ENCODE measurements at places on chromosomes 7 and 10. TPM values are rescaled to one million over a fixed set of nuclear protein-coding genes. Genes with fewer than 3 reads are reported as not detected.

DNA sequence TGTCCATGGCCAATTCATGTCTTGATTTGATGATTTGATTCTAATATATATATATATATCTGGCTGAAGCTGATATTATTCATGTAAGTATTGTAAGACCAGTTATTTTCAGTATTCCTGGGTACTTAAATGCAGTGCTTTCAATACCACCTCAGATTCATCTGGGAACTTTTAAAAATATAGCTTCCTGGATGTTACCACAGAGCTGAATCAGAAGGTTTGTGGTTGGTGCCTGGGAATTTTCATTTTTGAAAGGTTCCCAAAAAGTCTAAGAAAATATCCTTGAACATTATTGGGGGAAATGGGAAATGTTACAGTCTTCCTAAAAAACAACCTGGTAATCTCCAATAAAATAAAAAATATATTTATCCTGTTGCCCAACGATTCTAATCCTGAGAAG lies 10.7 kb upstream of the PPP3CB start:
- DNase-seq: no peak

Gene FBXO24
- total RNA-seq: not detected

GRCh38 chr10:69629897-69630650 lies at the start of gene FAM241B:
Gene FAM241B, plus strand, starts transcription at chr10:69630247. Its CDS starts 1,497 bp downstream, at chr10:69631744.
- peak; percentile 23 for DNase-seq

Gene PON1
- total RNA-seq: 0.24 TPM

DNA sequence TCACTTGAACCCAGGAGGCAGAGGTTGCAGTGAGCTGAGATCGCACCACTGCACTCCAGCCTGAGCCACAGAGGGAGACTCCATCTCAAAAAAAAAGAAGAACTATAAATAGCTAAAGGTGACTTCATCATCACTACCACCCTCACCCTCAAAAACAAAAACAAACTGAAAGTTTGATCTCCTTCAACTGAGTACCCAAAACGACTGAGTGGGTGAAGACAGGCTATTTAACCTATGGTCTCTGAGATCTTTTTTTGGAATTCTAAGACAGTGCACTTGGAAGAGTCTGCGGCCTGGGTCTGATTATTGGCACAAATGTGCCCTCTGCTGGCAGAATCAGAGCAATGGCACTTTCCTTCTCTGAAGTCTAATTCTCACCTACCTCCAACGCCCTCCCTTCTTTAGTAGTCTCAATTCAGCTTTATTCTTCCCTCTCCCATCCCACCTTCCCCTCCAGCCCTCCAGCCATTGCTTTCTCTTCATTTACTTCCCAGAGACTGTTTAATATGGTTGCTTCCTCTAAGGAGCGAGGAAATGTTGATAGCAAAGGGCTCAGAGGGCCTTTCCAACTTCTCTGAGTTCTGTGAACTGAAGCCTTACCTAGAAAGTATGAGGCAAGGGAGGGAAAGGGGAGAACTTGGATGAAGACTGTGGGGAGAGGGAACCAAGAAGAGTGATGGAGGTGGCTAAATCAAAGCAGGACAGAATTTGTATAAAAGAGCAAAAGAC lies 2.9 kb upstream of the MYOZ1 start:
- peak; percentile 71 for DNase-seq

Gene TEX36
- not detected for total RNA-seq

- DNase-seq: no peak
Measured at GRCh38 chr10:70590655-70591416, 11.7 kb downstream of the PRF1 start.

GRCh38 chr7:105677817-105678573 lies 96.7 kb upstream of the EFCAB10 start:
- peak; percentile 21 for DNase-seq

Gene HTRA1
- 401 TPM for total RNA-seq

GRCh38 chr10:112151524-112152039 lies 32.0 kb downstream of the GPAM start:
- no peak for DNase-seq

GRCh38 chr10:120394446-120394845 lies 62.6 kb upstream of the PLPP4 start:
- no peak for DNase-seq

DNA sequence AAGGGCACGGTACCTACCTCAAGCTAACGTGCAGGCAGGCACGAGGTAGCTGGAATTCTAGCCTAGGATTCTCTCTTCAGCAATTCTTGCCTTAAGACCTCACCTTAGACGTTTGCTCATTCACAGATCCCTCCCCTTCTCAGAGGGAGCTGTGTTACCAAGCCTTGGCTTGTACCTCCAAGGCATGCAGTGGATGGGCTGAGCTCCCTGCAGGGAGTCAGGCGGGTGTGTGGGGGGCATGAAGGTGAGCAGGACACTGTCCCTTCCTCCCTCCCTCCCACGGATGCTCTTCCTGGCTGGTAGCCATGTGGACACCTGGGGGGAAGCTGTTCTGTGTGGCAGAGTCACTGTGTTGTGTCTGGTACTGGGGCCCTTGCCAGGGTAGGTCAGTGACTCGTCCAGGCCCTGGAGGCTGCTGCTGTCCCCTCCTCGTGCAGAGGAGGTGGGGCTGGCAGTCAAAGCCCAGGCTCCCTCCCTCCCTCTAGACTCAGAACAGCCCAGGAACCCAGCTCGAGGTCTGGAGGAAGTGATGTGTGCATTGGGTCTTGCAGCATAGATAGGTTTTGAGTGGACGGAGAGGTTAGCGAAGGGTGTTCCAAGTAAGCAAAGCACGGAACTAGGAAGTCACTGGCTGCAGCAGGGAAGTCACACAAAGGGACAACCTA lies 222.2 kb upstream of the SH2B2 start:
- DNase-seq: peak; percentile 56

All from umbilical cord (tissue), 2 donors.